ENCODE measurements at places on chromosomes 6 and 20. TPM values are rescaled to one million over a fixed set of nuclear protein-coding genes. Genes with fewer than 3 reads are reported as not detected.

EGFL8 gene
- total RNA-seq: 0.66 TPM

HSD17B8 gene
- 11.6 TPM for total RNA-seq

SASH1 gene
- total RNA-seq: 106 TPM

RBBP8NL gene
- not detected for total RNA-seq

BPIFB4 gene
- total RNA-seq: not detected

IL17A gene
- not detected for total RNA-seq

MUCL3 gene
- total RNA-seq: not detected

IL22RA2 gene
- not detected for total RNA-seq

NKAPL gene
- total RNA-seq: 0.73 TPM

CALHM4 gene
- total RNA-seq: not detected

TFAP2A gene
- under 0.01 TPM for total RNA-seq

TREML1 gene
- total RNA-seq: not detected

COL10A1 gene
- 5.2 TPM for total RNA-seq

SRMS gene
- total RNA-seq: not detected

PRR18 gene
- not detected for total RNA-seq

UST gene
- total RNA-seq: 18.2 TPM

MAS1 gene
- not detected for total RNA-seq

PROKR2 gene
- total RNA-seq: not detected

KIF16B gene
- 14.9 TPM for total RNA-seq

NNAT gene
- total RNA-seq: 1.5 TPM

CUL7 gene
- 77.9 TPM for total RNA-seq

SULF2 gene
- total RNA-seq: 0.29 TPM

TCF15 gene
- total RNA-seq: not detected

LGSN gene
- total RNA-seq: not detected
